Lung (tissue), 17 donors: ENCODE measurements at places on chromosomes 1 and 21. TPM values are rescaled to one million over a fixed set of nuclear protein-coding genes. Genes with fewer than 3 reads are reported as not detected.

The OBSCN gene
- 47.3 TPM for total RNA-seq

The LORICRIN gene
- not detected for total RNA-seq

The TPR gene
- 89.6 TPM for total RNA-seq

The PRDM15 gene
- 5.8 TPM for total RNA-seq

The RNF223 gene
- 0.54 TPM for total RNA-seq
